ENCODE measurements at places on chromosomes 4 and X. TPM values are rescaled to one million over a fixed set of nuclear protein-coding genes. Genes with fewer than 3 reads are reported as not detected.
A peak's percentile ranks its signal among the peaks of the same experiment; 100 is the strongest.

The LINC00632 gene
- 0.41 TPM for total RNA-seq

The FATE1 gene
- not detected for total RNA-seq

The UGT2B17 gene
- total RNA-seq: not detected

The UGT2B10 gene
- not detected for total RNA-seq

The TEX13D gene
- total RNA-seq: 0.23 TPM

The CTAG2 gene
- not detected for total RNA-seq

The RGN gene
- not detected for total RNA-seq

The AREG gene
- total RNA-seq: 0.99 TPM

The SGMS2 gene
- total RNA-seq: 0.40 TPM

The GAGE12H gene
- not detected for total RNA-seq

The UGT2B15 gene
- total RNA-seq: not detected

The UBE2A gene
- 50.9 TPM for total RNA-seq

The AMELX gene
- not detected for total RNA-seq

The APLN gene
- 3.5 TPM for total RNA-seq

The NHSL2 gene
- 0.58 TPM for total RNA-seq

DNA sequence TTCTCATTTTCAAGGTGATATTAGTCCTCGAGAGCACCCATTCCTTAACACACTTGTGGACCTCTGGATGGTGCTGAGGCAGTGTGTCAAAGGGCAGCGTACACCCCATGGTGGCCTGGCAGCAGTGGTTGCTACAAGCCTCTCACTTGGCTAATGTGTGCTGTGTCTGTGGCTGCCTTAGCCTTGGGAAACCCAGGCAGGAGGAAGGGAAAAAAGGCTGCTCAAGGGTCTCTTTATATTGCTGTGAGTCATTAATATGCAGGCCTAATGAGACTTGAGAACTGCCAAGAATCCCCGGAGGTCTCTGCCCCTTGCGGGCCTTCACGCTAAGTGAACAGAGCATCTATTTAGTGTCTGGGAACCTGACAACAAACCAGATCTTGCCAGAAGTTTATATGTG lies 7.0 kb downstream of the PCDH10 start:
- DNase-seq: no peak

- DNase-seq: no peak
Observed at GRCh38 chrX:43633757-43634156, 22.3 kb upstream of the MAOA start.

GRCh38 chr4:38983787-38984598 lies 48.2 kb downstream of the TMEM156 start:
- DNase-seq: no peak

- DNase-seq: no peak
Observed at GRCh38 chr4:62274782-62275181, 1074.7 kb downstream of the ADGRL3 start.

- DNase-seq: no peak
Observed at GRCh38 chr4:106126062-106126461, 189.9 kb downstream of the TBCK start.

- DNase-seq: no peak
Observed at GRCh38 chr4:189062047-189062820, 878.4 kb upstream of the FRG1 start.

- no peak for DNase-seq
Observed at GRCh38 chr4:158315706-158316105, 105.4 kb downstream of the TMEM144 start.

DNA sequence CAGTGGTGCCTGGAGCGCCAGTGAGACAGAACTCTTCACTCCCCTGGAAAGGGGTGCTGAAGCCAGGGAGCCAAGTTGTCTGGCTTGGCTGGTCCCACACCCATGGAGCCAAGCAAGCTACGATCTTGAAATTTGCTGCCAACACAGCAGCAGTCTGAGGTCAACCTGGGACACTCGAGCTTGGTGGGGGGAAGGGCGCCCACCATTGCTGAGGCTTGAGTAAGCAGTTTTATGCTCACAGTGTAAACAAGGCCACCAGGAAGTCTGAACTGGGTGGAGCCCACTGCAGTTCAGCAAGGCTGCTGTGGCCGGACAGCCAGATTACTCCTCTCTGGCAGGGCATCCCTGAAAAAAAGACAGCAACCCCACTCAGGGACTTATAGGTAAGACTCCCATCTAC lies 149.5 kb downstream of the EDA2R start:
- DNase-seq: no peak

- peak; percentile 13 for DNase-seq
Observed at GRCh38 chrX:44945736-44946135, 72.7 kb downstream of the KDM6A start.

GRCh38 chrX:41085512-41085877 lies 250 bp downstream of the USP9X start:
- peak; percentile 66 for DNase-seq

DNA sequence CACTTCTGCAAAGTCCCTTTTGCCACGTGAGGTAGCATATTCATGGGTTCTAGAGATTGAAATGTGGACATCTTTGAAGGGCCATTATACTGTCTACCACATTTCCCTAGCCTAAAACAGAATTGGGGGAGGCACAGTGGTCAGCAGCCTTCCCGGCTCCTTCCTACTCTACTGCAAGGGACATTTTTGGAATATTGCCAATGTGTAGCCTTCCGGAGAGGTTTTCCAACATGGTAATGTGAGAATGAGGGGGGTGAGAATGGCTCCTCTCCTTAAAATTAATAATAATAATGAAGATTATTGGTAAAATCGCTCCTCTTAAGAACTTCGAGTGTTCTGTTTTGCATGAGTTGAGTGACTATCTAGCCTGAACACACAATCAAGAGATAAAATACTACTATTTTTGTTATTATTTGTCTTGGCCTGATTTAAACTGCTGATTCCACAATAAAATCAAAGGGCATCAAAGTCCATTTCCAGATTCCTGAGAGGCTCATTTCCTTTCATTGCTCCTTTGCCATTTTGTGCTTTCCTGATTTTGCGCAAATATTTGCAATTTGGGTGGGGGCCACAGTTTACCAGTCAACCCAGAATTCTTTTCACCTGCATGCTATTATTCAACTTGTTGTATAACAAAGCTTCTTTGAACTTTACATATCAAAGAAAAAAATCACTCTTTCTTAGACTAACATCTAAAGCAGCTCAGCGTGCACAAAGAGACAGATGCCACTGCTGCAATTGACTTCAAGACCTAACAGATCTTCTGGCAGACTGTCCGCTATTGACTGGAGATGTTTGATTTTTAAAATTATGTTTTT lies 27.0 kb upstream of the TSPAN5 start:
- DNase-seq: no peak

DNA sequence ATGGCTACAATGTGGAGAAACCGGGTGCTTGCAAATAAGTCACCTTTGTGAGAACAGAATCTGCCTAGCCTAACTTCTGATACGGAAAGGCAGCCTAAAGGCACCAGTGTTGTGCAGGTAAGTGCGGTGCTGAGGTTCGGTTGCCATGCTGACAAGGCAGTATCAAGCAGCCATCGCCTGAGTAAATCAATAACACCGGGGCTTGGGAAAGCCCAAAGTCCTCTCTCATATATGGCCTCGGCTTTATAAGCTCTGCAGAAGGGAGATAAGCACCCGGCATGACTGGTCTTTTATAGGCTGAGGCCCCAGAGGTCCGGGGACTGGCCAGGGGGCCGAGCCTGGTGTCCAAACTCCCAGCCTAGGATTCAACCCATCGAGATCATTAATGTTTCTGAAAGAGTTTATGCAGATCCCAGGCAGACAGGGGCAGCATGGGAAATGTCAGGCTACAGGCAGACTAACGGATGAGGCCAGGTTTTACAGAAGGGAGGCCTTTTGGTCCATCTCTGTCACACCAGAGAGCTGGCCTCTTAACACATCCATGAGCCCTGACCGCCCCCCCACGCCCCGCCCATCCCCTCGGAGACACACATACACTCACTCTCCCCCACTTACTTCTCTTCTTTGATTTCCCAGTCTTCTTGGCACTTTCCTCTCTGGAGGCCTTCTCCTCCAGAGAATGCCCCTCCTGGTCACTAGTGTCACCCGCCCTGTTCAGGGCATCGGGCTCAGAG lies 38.5 kb downstream of the ELF4 start:
- DNase-seq: no peak

- no peak for DNase-seq
Observed at GRCh38 chr4:98482503-98482846, 175.9 kb downstream of the TSPAN5 start.

GRCh38 chrX:135931644-135932487 lies 38.4 kb downstream of the SAGE1 start:
- DNase-seq: peak; percentile 61

- DNase-seq: no peak
Observed at GRCh38 chr4:76781698-76782595, 116.0 kb downstream of the SOWAHB start.

DNA sequence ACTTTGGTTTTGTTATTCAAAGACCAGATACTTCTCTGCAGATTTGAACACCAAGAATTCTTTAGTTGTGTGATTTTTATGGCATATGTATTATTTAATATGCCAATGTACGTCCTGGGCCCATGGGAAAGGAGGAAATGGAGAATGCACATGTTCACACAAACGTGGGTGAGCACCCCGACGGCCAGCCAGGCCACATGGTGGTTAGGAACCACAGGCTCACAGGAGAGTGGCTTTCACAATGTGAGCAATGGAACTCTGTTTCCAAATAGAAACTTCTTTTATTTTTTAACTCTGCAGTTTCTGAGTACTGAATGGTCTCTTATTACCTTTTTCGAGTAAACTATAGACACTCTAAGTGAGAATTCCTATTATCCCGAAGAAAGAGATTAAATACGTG lies 58.0 kb upstream of the UNC5C start:
- no peak for DNase-seq

DNA sequence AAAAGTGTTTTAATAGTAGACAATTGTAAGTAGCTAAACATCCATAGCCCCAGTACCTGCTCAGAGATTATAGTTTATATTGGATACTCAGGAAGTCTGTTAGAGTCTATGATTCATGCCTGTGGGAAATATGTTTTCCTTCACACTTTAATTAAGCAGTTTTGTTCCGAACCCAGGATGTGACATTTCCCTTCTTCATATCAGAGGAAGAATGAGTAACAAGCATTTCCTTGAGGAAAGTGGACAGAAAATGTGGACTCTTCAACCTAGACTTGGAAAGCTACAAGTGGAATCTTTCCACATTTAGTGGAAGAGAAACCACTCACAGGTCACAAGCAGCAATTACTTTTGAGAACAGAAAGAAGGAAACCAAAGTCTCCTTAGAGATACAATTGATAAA lies 419.4 kb downstream of the C4orf33 start:
- no peak for DNase-seq

GRCh38 chr4:151888367-151888866 lies 127.6 kb upstream of the GATB start:
- DNase-seq: peak; percentile 31

GRCh38 chr4:99847362-99847976 lies 30.8 kb downstream of the DAPP1 start:
- peak; percentile 46 for DNase-seq

- no peak for DNase-seq
Observed at GRCh38 chr4:41425650-41426049, 112.3 kb upstream of the LIMCH1 start.

DNA sequence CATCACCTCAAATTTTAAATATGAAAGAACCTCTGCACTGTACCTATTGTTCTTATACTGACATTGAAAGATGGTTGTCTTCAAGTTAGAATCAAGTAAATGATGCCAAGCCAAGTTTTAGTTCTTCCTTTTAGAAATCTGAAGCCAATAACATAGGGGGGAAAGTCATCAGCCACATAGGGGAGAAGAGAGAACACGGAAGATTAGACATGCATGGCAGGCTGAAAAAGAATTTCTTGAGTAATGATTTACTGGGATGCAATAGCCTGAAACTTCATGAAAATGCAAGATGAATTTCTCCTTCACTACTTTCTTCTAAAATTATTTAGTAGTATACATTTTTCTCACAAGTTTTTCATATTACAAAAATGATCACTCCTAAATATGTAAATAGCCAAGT lies 13.6 kb upstream of the EPGN start:
- DNase-seq: no peak

DNA sequence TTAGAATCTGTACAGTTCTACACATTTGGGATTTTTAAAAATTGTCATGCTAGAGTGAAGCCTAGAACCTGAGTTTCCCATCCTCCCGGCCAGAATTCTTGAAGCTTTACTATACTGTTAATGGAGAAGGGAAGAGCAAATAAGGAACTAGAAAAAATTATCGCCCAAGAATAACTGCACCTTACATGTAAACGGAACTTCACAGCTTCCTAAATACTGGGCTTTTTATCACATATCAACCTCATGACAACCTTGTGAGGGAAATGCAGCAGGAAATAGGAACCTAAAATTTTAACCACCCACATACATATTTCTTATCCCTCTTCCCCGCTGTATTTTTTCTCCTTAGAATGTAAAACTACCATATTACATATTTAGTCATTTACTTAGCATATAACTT lies 19.3 kb downstream of the ARHGEF9 start:
- no peak for DNase-seq

GRCh38 chr4:155995069-155995468 lies 41.4 kb upstream of the CTSO start:
- no peak for DNase-seq

DNA sequence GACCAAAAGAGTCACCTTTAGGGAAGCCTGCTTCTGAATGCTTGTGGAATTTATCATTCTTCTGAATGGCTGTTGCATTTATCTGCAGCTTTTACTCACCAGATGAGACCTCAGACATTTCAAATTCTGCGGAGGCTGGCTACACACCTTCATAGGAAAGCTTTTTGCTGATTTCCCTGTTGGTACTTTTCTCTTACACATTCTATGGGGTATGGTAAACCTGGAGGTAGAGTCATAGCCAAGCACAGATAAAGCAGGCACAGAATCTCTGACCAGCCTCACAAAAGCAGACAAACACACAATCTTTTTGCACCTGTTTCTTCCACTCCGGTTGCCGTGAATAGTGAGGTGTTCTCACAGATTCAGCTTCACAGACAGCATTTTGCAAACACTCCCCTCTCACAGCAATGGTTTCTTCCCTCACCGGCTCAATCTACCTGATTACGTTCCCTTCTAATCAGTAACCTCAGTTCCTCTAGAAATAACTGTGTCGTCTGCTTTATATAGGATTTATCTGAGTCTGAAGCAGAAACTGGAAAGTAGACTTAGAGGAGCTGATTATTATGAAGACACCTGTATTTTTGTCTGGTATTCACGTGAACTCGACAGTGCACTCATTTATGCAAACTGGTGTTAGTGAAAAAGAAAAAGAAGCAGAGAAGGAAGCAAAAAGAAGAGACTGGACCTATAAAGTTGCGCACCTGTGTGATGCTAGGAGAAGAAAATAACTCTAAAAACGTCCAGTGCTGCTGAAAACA lies 83.1 kb downstream of the DMD start:
- DNase-seq: no peak

- DNase-seq: no peak
Observed at GRCh38 chrX:102883491-102883890, 53.6 kb upstream of the RAB40AL start.

DNA sequence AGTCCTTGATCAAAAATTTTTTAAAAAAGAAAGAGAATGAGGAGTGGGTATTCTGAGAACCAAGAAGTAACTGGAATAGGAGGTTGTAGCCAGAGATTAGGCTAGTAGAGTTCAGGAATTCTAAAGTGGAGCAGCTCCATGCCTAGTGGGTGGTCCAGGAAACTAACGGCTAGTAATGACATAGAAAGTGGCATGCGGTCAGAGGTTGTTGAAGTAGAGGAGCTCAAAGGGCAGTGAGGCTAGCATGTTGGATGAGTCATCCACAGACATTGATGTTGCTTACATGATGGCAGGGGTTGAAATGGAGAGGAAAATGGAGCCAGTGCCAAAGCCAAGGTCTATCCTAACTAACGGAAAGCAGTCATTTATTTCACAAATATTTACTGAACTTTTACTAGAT lies 42.1 kb downstream of the TEX13B start:
- no peak for DNase-seq

All from activated CD8-positive, alpha-beta T cell treated with anti-CD3 and anti-CD28 coated beads for 36 hours (primary cell).